Effector memory CD8-positive, alpha-beta T cell (primary cell): ENCODE measurements at places on chromosomes 4 and X.

GRCh38 chr4:11165052-11165451 lies 263.6 kb downstream of the HS3ST1 start:
- no peak overlapping the region for H3K27ac ChIP-seq
- no peak for DNase-seq
- no peak overlapping the region for H3K4me3 ChIP-seq
- H3K4me1 ChIP-seq, result no peaks in the 10 kb centered on the region
- no peaks in the 10 kb centered on the region for H3K27me3 ChIP-seq
- peaks cover 3% of the 10 kb centered on the region for H3K36me3 ChIP-seq

DNA sequence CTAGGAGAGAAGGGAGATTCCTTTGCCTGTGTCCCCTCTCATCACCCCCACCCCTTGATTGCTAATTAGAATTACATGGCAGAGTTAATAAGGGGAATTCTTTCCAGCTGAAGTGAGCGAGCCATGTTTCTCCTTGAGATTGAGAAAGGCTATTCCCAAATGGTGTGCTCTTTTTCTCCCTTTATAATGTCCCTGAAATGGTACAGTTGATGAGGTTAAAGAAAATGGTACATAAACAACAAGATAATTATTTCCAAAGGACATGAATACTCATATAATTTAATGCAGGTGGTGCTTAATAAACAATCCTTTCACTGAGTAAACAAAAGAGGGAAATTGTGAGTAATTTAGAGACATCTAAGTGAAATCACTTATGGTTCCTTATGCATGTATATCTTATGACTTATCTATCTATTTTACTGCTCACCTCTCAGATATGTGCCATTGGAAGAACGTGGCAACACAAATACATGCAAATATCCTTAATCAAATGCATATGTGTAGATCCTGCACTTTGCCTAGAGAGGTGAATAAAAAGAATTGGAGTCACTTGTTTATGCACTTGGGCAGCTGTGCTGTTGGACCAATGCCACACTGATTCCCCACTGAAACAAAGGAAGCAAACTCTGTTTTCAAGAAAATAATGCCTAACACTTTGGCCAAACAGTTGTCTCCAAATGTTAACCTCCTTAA lies 106.6 kb upstream of the WDR44 start:
- no peaks in the 10 kb centered on the region for H3K4me1 ChIP-seq
- peaks cover 9% of the 10 kb centered on the region for H3K27me3 ChIP-seq
- H3K27ac ChIP-seq, result no peak overlapping the region
- no peaks in the 10 kb centered on the region for H3K36me3 ChIP-seq

DNA sequence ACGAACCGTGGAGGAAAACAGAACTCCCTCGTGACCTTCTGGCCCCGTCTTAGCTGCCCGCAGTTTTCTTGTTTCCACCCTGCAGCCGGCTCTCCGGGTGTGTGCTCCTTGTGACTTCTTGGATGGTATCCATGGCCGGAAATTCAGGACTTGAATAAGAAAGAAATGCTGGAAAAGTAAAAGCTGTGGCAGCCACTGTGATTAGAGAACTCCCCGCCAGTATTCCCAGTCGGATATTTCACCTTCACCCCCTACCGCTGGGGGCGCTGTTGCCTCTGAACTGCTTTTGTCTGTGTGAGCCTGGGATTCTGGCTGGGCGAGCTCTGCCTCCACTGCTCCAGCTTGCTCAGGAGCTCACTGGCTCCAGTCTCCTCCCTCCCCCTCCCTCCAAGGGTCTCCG lies 41.5 kb upstream of the CYP4V2 start:
- H3K4me3 ChIP-seq, result no peak overlapping the region
- peaks cover 53% of the 10 kb centered on the region for H3K27me3 ChIP-seq
- no peaks in the 10 kb centered on the region for H3K36me3 ChIP-seq

GRCh38 chr4:112975567-112976355 lies 73.7 kb upstream of the ANK2 start:
- H3K36me3 ChIP-seq, result no peaks in the 10 kb centered on the region
- DNase-seq, result no peak
- H3K27ac ChIP-seq, result no peak overlapping the region
- H3K4me1 ChIP-seq, result no peaks in the 10 kb centered on the region

DNA sequence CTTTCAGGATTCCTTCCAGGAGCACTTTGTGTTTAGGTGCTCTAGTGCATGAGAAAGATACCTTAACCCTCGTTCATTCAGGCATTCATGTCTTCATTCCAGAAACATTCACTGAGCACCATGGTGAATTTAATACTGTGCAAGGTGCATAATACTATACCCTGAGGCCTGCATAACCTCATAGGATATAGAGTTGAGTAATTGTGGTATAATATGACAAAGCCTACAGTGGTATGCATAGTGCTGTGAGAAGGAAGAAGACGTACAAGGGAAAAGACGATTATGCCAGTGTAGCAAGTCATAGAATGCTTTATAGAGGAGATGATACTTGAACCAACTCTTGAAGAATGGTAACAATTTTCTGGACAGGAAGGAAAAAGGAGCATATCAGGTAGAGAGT lies 34.3 kb downstream of the MTM1 start:
- H3K4me3 ChIP-seq, result no peak overlapping the region
- H3K36me3 ChIP-seq, result peaks cover 12% of the 10 kb centered on the region
- H3K27me3 ChIP-seq, result no peaks in the 10 kb centered on the region
- H3K27ac ChIP-seq, result no peak overlapping the region
- no peak for DNase-seq
- peaks cover 12% of the 10 kb centered on the region for H3K4me1 ChIP-seq

- H3K4me3 ChIP-seq, result no peak overlapping the region
- H3K4me1 ChIP-seq, result no peaks in the 10 kb centered on the region
Measured at GRCh38 chr4:172404676-172405075, 591.5 kb downstream of the GALNTL6 start.

DNA sequence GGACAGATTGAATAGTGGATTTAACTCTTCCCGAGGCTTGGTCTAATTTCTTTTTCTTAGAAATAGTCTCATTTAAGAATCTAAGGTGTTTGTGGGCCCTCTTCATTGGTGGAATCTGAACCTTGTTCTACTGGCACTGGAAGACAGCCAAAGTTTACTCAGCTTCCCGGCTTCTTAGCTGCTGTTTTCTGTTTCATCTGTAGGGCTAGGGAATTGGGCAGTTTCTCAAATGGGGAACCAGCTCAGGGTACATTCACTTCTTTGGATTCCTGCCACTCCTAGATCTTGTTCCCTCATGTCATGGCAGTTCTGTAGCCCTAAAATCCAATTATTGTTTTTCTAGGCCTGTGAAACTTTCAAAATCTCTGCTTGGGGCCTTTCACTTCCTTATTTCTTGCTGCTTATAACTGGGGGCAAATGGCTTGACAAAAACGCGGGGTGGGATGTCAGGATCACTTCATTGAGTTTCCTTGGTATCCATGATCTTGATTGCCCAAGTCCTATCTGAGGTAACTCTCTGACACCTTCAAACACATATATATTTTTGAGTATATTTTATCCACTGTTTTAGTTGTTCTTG lies 985.0 kb downstream of the C4orf33 start:
- H3K27me3 ChIP-seq, result no peaks in the 10 kb centered on the region
- H3K27ac ChIP-seq, result no peak overlapping the region
- H3K4me1 ChIP-seq, result no peaks in the 10 kb centered on the region
- DNase-seq, result no peak
- no peaks in the 10 kb centered on the region for H3K36me3 ChIP-seq

- H3K4me1 ChIP-seq, result peaks cover 2% of the 10 kb centered on the region
- H3K36me3 ChIP-seq, result no peaks in the 10 kb centered on the region
- H3K27ac ChIP-seq, result no peak overlapping the region
- no peak overlapping the region for H3K4me3 ChIP-seq
Measured at GRCh38 chr4:54076673-54077072, 12.3 kb upstream of the CHIC2 start.

- peaks cover 1% of the 10 kb centered on the region for H3K36me3 ChIP-seq
- H3K27me3 ChIP-seq, result no peaks in the 10 kb centered on the region
Measured at GRCh38 chrX:8586953-8587352, 122.3 kb downstream of the VCX3B start.

GRCh38 chr4:19130866-19131265 lies 1109.3 kb upstream of the LCORL start:
- H3K4me3 ChIP-seq, result no peak overlapping the region
- no peaks in the 10 kb centered on the region for H3K36me3 ChIP-seq
- H3K27ac ChIP-seq, result no peak overlapping the region
- H3K27me3 ChIP-seq, result no peaks in the 10 kb centered on the region
- no peaks in the 10 kb centered on the region for H3K4me1 ChIP-seq

DNA sequence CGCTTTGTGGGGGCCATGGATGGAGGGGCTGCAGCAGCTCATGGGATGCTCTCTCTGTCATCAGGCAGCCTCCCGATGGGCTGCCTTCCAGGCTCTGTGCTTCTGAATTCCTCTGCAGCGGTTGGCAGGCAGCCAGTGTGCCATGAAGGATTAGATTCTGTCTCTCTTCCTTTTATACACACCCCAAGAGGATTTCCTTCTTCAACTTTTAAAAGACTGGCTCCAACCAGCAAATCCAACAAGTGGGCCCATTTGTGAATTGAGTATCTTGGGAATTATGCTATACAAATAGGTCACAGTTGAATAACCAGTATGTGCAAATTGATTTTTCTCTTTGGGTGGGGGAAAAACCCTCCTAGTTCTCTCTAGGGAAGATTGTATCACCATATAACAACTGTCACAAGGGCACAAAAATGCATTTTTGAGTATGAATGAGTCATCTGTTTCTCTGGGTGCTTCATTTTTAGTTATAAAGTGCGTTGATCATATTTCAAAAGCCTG lies 96.8 kb upstream of the FAT1 start:
- no peak overlapping the region for H3K4me3 ChIP-seq
- no peaks in the 10 kb centered on the region for H3K4me1 ChIP-seq
- no peaks in the 10 kb centered on the region for H3K27me3 ChIP-seq
- DNase-seq, result no peak

GRCh38 chrX:69914781-69915180 lies 135.0 kb downstream of the AWAT2 start:
- no peak for DNase-seq
- no peaks in the 10 kb centered on the region for H3K36me3 ChIP-seq
- H3K4me1 ChIP-seq, result no peaks in the 10 kb centered on the region
- H3K4me3 ChIP-seq, result no peak overlapping the region

GRCh38 chr4:10298681-10299080 lies 158.5 kb downstream of the ZNF518B start:
- H3K4me3 ChIP-seq, result no peak overlapping the region
- H3K27ac ChIP-seq, result no peak overlapping the region
- DNase-seq, result no peak
- no peaks in the 10 kb centered on the region for H3K36me3 ChIP-seq
- H3K4me1 ChIP-seq, result peaks cover 4% of the 10 kb centered on the region

DNA sequence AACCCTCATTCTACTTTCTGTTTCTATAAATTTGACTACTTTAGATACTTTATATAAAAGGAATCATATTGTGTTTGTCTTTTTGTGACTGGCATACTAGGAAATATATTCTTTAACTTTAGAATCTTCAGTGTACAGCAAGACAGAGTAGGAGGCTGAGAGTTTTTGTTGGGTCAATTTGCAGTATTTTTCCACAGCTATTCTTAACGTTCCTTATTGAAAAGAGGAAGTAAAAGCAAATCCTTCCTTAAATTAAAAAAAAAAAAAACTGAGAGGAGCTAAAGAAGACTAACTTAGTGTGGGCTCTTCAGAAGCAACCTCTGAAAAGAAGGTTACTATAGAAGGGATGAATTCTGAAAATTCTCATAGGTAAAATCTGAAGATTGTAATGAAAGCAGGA lies 1194.6 kb downstream of the ADGRL3 start:
- no peak for DNase-seq
- H3K27ac ChIP-seq, result no peak overlapping the region
- H3K4me3 ChIP-seq, result no peak overlapping the region
- H3K36me3 ChIP-seq, result no peaks in the 10 kb centered on the region
- no peaks in the 10 kb centered on the region for H3K27me3 ChIP-seq

GRCh38 chr4:113404841-113405240 lies 355.4 kb downstream of the ANK2 start:
- H3K4me1 ChIP-seq, result no peaks in the 10 kb centered on the region
- H3K27me3 ChIP-seq, result peaks cover 10% of the 10 kb centered on the region
- H3K36me3 ChIP-seq, result no peaks in the 10 kb centered on the region
- no peak overlapping the region for H3K4me3 ChIP-seq
